Hindlimb muscle (tissue), 1 donor: ENCODE measurements at places on chromosomes 3 and 15. TPM values are rescaled to one million over a fixed set of nuclear protein-coding genes. Genes with fewer than 3 reads are reported as not detected.

DNA sequence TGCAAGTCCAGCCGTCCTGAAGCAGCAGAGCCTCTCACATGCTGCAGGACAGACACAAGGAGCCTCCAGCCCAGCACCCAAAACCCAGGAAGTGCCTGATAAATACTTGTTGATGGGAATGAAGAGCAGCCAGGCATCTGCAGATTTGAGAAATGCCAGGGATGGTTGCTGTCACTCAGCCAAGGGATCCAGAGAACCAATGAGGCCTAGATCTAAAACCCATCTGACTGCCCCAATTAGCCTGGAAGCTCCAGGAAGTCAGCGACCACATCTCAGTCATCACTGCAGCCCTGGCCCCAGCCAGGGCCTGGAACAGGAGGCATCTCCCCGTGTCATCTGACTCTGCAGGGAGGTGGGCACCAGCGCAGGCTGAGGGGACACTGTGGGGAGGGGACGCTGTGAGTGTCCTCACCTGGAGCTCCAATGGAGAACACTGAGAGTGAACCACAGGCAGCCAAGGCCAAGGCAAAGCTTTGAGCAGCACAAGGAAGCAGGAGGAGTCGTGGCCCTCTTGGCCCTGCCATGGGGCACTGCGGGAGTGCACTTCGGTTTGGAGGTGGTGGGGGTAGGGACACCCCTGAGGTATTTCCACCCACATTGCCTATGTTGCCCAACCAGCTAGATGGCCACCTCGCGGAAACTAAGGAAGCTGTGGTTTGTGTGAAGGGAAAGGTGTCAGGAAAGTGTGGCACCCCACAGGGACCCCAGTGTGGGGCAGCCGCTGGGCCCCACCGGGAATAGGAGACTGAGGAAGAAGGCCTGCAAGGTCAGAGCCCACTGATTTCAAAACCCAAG is 229.5 kb downstream of the VPS13C start:
- no peak for DNase-seq

Gene UBA7
- polyA plus RNA-seq = 20.5 TPM

Gene PTPN9
- 18.8 TPM for polyA plus RNA-seq

DNA sequence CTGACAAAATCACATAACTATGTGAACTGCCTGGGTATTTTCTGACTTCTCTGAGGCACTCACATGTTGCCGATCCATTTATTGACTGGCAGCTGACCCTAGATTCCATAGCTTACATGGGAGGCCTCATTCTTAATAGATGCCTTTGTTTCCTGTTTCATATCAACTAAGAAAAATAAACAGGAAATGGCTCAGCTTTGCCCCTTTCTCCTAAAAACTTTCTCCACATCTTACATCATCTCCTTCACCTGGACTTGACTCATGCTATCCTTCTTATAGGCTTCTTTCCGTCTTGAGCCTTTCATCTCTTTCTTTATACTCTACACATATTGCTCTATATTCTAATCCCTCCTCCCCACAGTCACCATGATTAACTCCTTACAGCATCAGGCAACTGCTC is 38.0 kb downstream of the TXNRD3 start:
- no peak for DNase-seq

DNA sequence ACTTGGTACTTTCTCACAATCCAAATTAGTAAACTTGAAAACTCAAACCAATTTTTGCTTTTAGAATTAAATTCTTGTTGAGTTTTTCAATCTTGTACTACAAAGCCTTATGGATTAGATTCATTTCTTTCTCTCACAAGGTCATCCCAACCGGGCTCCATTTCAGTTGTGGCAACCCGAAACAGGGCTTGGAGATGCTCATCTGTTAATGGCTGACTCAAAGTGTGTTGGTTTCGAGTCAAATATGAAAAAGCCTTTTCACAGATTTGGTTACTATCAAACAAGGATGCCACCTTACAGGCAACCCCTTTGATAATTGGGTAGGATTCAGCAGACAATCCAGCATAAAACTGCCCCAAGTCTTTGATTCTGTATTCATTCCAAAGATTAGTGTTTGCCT is 1.8 kb downstream of the EPM2AIP1 start:
- no peak for DNase-seq
